ENCODE measurements at places on chromosomes 2 and 18.

- no peak for DNase-seq
Measured at GRCh38 chr2:11481789-11482472, 16.0 kb upstream of the E2F6 start.

DNA sequence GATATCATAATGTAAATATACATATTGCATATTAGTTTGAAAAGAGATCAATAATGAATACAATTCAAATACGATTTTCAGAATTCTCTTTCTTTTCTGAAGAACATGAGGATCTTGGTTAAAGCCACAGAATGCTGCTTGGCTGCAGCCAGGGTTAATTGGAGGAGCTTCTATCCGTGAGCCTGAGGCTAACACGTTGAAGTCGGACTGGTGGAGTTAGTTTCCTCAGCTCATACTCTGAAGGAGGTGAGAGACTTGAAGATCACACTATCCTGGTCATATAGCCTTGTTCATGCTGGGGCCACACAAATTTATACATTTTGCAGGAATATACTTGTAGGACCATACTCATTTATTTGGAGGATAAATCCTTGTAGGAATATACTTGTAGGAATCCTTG, 335.8 kb downstream of the TRIB2 start:
- no peak for DNase-seq

- no peak for DNase-seq
Measured at GRCh38 chr18:4256766-4257417, 198.2 kb downstream of the DLGAP1 start.

- DNase-seq, result no peak
Measured at GRCh38 chr2:143142598-143142997, 13.4 kb downstream of the ARHGAP15 start.

- DNase-seq, result no peak
Measured at GRCh38 chr2:173079973-173080860, 4.6 kb downstream of the MAP3K20 start.

GRCh38 chr2:55712477-55713060, 18.9 kb upstream of the PNPT1 start:
- DNase-seq, result no peak
